Posterior vena cava (tissue), 2 donors: ENCODE measurements at places on chromosomes 5 and 9.

DNA sequence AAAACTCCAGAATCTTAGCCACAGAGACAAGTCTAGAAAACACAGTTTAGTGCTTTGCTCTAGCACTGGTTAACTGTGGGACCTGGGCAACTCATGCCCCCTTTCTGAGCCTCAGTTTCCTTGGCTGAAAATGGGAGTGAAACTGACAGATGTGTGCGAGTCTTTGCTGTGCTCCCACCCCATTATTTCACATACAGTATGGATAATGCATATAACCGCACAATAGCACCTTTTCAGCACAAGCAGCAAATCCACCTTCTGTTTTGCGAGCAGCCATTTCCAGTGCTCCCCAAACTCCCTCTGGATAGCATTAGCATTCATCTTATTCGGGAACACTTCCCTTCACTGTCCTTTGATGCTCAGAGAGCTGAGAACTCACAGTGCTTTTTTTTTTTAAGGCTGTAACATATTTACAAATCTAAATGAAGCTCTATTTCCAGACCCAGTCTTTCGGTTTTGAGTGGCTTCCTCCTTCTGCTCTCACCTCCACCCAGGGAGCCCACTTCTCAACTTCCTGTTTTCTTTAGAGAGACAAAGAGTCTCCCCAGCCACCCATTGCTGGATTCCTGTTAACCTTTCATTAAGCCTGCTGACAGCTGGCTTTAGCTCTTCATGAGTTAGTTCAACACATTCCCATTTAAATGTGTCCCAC lies 49.2 kb downstream of the TIMD4 start:
- no peak for DNase-seq

DNA sequence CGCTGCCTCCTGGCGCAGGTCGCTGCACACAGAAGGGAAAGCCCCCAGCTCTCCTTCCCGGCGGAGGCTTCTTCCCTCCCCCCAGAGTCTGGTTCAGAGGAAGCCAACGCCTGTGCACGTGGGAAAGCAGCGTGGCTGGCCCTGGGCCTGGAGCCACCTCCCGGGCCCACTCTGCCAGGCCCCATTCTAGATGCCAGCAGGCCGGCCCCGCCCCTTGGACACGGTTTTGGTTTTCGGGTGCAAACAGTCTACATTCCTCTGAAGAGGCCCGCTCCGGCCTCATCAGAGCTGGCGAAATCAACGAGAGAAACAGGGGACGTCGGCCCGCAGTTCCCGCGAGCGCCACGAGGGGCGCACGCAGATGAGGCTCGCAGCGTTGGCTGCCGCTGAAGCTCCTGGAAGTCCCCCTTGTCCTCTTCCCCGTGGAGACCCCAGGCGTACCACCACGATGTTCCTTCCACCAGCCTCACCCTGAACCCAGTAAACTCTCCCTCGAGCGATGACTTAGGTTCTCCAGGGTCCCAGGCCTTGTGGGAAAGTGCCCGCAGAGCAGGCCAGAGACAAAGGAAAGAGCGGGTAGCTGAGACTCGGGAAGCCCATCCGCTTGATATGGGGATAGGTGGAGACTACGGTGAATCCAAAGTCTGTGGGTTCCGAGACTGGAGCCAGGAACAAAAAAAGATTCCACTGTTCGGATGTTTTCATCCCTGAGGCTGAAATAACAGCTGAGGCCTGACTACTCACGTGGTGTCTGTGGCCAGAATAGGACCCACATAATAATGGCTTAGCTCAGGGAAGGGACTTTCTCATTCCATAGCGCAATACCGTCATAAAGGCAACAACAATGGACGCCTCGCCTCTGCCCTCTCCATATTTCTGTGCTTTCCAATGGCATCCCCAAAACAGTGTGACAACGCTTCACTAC lies 64.2 kb downstream of the KLF4 start:
- DNase-seq = peak; percentile 95

DNA sequence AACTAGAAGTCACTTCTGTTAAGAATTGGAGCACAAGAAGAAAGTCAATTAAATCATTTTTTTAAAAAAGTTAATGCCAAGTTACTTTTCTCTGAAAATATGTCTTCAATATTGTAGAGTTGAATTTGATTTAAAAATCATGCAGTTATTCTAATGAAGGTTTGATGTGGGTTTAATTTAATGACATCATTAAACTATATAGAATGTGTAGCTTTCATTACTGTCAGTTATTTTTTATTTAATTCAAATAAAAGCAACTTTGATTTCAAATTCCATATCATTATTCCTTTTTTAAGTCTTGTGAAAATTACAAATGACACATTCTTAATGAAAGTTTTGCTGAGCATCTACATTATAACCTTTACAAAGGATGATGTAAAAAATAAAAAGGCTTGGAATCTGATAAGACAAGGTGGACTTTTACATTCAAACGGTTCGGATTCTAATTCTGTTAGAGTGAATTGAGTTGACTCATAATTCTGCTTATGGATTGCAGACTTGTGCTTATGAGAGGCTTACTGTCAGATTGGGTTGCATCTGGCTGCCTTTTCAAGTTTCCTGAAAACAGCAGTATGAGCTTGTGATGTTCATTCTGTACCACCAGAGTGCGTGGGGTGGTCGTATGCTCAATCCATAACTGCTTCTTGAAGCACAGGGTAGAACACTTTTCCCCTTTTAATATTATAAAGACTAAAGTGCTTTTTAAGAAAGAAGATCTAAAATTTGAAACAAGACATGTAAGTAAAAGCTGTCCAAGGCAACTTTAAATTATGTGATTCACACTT lies 253.0 kb upstream of the ARRDC3 start:
- DNase-seq = no peak

- peak; percentile 68 for DNase-seq
Observed at GRCh38 chr9:37406603-37407401, 15.7 kb upstream of the GRHPR start.

- DNase-seq = no peak
Observed at GRCh38 chr9:16345902-16346301, 524.6 kb downstream of the BNC2 start.

GRCh38 chr9:131707733-131708157 lies 32.1 kb downstream of the RAPGEF1 start:
- no peak for DNase-seq

DNA sequence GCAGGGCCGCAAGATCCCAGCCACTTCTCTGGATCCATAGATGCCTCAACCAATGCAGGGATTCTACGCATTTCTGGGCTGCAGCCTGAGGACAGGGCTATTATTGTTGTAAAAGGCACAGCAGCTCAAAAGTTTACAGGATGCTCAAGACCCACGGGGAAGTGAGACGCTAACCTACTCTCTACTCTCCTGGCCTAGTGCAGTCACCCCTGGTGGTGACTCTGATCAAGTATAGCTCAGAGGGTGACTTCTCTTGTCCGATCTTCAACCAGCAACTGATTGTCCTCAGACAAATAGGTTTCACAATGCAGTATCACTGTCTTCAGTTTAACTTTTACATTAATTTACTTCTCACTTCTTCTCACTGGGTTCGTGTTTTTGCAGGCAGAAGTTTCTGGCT lies 34.3 kb upstream of the ZNF354B start:
- no peak for DNase-seq
